Breast epithelium (tissue), 4 donors: ENCODE measurements at places on chromosomes 7 and 10. TPM values are rescaled to one million over a fixed set of nuclear protein-coding genes. Genes with fewer than 3 reads are reported as not detected.
A peak's percentile ranks its signal among the peaks of the same experiment; 100 is the strongest.

DNA sequence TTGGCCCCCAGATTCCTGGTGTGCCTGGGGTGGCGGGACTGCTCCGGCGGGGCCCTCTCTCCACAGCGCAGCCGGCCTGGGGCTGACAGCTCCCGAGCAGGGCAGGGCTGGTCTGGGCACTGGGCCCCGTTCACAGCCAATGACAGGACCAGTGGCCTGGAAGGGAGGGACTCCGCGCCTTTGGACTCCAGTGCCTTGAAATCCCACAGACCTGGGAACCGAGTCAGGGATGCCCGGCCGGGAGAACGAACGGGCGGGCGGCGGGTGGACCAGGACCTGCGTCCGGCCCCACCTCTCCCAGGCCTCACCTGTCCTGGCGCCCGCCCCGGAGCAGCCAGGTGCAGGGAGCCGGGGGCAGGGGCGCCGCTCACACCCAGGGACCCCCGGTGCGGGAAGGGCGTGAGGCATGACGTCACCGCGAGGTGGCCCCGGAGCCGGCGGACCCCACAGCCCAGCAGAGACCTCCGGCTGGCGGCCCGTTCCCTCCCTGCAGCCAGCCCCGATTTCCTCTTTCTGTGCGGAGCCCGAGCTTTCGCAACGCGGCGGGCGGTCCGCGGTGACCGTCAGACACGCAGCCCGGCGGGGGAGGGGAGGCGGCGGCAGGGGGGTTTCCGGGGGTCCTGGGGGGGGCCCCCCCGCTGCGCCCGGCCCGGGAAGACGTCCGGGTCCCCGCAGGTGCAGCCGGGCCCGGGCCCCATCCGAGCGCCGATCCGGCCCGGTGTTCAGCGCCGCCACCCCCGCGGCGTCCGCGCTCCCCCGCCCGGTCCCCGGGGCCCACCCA is 743 bp downstream of the ADAP1 start:
- DNase-seq = peak; percentile 68

GRCh38 chr10:1465993-1466764 is 271.1 kb downstream of the ADARB2 start:
- DNase-seq = no peak

DNA sequence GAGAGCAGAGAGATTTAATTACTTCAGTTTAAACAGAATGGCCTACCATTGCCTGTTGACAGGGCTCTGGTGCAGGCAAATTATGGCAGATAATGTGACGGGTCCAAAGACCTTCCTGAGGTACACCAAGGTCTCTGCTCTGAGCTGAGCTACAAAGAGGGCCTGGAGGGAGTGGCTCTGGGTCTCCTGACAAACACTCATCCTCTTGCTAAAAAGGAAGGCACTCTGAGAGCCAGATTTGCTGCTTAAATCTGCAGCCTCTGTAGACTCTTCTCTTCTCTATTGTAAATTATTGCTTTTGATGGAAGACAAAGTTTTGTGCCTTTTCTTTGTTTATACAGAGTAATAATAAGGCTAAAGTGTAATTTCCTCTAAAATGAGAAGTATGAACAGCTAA is 529.5 kb upstream of the FZD8 start:
- no peak for DNase-seq

DNA sequence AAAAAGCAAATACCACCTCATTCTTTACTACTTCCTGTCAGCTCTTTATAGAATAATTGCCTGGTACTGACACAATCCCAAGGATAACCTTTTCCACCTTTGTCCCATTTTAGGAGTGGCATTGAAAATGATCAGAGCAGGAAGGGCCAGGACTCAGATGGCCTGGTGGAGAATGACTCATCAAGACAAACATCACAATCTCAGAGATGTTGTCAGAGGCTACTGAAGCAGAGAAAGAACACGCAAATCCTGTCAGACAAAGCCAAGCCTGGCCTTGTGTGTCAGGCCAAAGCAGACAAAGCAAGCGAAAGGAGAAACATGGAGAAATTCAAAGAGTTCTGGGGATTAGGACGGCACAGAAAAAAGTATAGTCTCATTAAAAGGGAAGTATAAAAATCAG is 40.9 kb downstream of the NSUN6 start:
- DNase-seq = no peak

GRCh38 chr7:107069457-107069856 is 25.0 kb downstream of the PRKAR2B start:
- no peak for DNase-seq

DNA sequence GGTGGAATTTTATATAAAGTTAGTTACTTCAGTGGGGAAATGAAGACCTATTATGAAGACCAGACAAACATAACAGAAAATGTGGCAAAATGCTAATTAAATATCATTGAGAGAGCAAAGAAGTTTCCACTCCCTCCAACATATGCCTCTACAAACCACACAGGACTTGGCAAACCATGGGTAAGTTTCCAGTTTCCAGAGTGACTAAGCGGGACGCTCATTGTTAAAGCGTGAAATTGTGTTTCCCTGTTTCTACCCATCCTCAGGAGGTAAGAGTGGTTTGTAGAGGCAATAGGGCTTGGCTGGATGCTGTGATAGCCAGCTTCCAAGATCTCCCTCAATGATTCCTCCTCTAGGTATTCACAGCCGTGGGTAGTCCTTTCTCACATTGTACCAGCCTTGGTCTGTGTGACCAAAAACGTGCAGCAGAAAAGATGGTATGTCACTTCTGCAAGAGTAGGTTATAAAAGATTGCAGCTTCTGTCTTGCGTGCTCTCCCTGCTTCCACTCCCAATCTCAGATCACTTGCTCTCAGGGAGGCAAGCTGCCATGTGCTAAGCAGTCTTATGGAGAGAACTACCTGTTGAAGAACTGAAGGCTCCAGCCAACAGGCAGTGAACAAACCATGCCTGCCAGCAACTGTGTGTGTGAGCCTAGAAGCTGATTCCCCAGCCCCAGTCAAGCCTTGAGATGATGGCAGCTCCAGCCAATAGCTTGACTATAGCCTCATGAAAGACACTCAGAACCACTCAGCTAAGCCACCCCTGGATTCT is 35.7 kb downstream of the CBX3 start:
- no peak for DNase-seq

DNA sequence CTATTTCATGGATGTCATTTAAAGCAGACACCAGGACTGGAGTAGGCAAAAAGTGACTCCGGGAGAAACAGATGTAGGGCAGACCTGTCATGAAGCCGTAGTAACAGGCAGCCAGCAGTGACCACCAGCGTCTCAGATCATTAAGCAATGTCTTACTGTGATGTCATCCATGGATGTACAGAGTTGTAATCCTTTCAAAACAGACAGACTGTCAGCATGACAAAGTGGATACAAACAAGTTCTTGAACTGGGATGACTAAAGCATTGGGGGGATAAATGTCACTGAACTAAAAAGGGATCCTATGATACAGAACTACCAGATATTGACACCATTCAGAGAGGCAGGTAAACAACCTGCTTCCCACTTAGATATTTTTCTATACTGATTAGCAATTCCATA is 675.5 kb downstream of the PARD3 start:
- no peak for DNase-seq

SLC39A12 gene
- total RNA-seq = 0.16 TPM

WDR86 gene
- total RNA-seq = 57.0 TPM
